ENCODE measurements at places on chromosomes 7 and 10. TPM values are rescaled to one million over a fixed set of nuclear protein-coding genes. Genes with fewer than 3 reads are reported as not detected.

The PRPS1L1 gene
- not detected for total RNA-seq

The CYP2C8 gene
- total RNA-seq, result 0.79 TPM

The HOXA3 gene
- 8.8 TPM for total RNA-seq

The CALHM1 gene
- not detected for total RNA-seq

The CYP3A5 gene
- total RNA-seq, result 5.7 TPM

The SUV39H2 gene
- 10.1 TPM for total RNA-seq

The EVX1 gene
- not detected for total RNA-seq
